Aorta (tissue), 5 donors: ENCODE measurements at places on chromosomes 2 and 18.

GRCh38 chr2:196486146-196486545 lies 153.4 kb upstream of the CCDC150 start:
- no peak for DNase-seq

GRCh38 chr2:232757905-232758304 lies 18.5 kb downstream of the KCNJ13 start:
- DNase-seq = no peak

GRCh38 chr2:12754643-12755042 lies 37.9 kb downstream of the TRIB2 start:
- no peak for DNase-seq

DNA sequence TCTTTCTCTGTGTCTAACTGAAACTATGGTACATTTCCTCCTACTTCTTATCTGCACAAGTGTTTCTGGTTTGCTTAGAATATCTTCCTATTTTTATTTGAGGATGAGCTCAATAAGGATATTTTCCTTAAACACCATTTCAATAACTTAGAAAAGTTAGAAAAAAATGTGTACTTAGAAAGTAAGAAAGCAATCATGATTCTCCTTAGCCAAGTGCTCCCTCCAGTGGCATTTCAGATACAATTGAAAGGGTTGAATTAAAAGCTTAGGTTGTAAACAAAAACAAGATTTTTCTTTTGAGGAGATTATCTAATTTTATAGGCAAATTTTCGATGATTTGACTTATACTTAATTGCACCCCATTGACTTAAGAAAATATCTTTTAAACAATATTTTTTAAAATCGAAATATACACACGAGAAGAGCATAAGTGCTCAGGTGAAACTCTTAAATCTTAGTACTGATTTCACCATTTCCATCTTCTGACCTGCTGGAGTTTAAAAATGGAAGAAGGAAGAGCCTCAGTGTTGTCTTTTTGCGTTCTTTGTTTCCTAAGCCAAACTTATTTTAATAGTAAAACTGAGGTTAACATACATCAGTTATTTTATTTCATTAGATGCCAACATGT lies 26.9 kb downstream of the C18orf63 start:
- DNase-seq = no peak

DNA sequence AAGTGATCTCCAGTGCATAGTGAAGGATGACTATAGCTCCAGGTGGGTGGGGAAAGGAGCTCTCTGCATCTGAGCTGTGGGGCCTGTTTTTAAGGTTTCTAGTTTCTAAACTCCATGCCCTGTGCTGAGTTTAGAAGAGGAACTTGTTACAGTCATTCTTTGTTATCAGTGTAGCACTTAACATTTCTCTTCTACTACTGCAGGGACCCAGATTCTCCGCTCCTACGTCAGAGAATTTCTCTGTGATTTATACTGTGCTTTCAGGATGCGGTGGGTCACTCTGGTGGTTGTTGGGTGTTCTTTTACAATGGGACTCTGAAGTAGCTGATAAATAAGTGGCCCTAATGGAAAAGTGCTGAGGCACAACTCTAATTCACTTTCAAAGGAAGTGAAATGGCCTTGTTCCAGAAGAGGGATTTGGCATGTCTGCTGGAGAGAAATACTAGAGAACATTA lies 122.0 kb downstream of the WDSUB1 start:
- DNase-seq = no peak

DNA sequence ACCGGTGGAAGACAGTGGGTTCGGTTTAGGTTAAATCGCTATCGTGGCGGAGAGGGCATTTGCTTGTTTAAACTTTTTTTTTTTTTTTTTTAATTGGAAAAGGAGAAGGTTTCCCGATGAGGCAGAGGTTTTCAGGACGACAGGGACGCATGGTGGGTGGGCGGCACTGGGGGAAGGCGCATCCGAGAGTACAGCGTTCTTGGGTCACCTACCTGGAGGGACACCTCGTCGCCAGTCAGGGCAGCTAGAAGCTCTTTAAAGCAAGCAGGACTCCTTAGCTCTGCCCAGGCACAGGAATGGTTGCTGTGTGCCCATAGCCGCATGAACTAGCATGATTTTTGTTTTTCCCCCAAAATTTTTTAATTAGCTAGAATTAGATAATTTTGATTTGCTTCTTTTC lies 437 bp downstream of the LDLRAD4 start:
- no peak for DNase-seq

DNA sequence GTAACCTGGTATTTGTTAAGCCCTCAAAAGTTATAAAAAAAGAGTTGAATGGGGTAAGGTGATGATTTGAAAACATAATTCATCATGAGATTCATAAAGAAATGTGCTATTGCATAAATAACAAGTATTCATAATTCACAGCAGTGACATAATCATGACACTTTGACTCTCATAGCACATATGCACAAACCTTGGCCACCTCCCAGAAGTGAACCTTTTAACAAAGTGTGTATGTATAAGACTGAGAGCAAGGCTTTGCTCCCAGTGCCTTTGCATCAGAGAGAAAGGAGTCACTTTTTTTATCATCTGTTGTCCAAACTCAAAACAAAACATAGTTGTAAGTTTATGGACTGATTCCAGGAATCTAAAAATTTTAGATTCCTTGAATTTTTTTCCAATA lies 15.0 kb upstream of the HTR2B start:
- no peak for DNase-seq

DNA sequence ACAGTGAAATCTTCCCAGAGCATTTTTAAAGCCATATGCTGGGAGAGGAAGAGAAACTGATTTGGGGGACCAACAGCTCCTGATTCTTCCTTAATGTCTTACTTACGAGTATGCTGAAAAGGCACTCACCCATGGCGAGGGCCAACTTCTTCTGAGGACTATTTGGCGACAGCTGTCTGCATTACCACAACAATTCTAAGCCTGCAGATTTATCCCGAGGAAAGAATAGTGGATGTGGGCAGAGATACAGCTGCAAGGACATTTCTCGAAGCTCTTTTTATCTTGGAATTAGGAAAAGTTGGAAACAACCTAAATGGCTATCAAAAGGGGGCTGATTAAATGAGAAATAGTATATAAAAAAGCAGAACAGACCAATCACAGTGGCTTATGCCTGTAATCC lies 40.3 kb upstream of the FHL2 start:
- DNase-seq = no peak

GRCh38 chr2:10678225-10678624 lies 11.6 kb downstream of the NOL10 start:
- no peak for DNase-seq

DNA sequence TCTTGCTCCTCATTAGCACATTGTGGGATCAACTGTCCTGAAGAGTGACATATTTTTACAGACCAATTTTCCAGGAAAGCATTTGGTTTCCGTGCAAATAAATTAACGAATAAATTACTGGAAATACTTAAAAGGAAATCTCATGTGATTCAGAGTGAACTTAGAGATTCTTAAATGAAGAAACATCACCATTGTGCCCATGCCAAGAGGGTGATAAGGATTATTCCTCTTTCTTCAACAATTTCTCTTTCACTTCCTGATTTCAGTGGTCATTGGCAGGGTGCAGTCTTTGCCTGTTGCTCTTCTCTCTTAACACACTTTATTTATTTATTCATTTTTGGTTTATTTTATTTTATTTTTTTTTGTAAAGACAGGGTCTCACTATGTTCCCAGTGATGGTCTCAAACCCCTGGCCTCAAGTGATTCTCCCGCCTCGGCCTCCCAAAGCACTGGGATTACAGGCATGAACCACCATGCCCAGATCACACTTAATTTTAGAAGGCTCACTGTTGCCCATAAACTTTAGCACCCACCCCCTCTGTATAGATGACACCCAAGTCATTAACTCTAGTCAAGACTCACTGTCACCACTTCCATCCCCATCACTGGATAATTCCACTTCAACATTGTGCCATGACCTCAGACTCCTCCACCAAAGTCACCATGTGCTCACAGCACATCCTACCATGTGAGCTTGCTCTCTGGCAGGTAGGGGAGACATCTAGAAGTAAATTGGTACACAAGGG lies 92.6 kb upstream of the CERS6 start:
- no peak for DNase-seq

DNA sequence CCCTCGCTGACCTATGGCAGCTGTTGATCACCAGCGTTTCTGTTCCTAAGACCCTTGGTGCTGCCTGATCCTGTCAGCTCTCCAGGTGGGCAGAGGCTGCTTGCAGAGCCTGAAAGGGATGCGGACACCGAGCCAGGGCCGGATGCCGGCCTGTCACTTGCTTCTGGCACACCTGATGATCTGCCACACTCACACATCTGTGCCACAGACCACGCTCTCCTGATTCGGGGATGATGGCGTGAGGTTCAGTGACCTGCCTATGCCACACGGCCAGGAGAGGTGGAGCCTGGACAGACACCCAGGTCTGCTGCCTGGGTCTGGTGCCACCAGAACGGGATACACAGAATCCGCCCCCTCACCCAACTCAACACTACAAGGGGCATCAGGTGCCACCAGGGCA lies 129.4 kb upstream of the GLI2 start:
- peak; percentile 28 for DNase-seq

DNA sequence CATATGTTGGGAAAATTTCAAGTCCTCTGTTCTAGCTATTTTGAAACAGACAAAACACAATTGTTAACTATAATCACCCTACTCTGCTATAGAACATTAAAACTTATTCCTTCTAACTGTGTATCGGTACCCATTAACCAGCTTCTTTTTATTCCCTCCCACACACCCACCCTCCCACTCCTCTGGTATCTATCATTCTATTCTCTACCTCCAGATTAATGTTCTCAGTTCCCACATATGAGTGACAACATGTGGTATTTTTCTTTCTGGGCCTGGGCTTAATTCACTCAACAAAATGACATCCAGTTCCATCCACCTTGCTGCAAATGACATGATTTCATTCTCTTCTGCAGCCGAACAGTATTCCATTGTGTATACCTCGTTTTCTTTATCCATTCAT lies 43.3 kb downstream of the EXOC6B start:
- no peak for DNase-seq

DNA sequence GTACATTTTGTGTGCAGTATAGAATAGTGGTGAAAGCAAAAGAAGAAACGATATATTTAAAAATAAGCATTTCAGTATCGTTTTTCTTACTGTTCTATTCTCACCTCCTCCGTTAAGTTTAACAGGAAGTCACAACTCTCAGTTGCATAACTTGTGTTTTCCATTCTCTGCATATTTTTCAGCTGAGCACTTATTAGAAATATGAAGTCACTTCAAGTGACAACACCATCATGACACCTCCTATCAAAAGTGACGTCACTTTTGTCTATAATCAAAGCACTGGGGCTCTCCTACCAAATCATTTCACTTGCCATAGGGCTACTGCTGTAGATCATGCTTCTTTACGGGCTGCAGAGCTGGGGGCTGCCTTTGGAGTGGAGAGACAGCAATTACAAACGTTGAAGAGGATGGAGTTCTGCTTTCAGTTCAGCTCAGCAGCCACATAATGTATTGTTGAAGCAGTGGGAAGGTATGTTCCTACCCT lies 36.3 kb downstream of the STAT4 start:
- DNase-seq = no peak

DNA sequence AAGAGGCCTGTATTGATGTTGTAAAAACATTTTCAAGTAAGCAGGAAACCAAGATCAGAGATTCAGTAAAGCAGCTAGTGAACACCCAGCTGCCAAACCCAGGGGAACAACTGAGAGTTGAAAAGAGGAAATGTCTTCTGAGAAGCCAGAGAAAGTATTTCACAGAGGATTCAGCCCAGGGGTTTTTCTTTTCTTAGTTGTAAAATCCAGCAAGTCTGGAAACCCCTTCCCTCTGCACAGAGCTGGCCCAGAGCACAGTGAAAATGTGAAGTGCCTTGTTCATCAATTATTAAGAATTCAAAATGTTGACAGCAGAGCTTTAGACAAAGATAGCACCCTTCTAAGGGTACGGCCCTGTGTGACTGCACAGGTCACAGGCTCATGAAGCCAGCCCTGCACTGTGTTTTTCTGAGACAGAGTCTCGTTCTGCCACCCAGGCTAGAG lies 28.4 kb downstream of the AFF3 start:
- no peak for DNase-seq

DNA sequence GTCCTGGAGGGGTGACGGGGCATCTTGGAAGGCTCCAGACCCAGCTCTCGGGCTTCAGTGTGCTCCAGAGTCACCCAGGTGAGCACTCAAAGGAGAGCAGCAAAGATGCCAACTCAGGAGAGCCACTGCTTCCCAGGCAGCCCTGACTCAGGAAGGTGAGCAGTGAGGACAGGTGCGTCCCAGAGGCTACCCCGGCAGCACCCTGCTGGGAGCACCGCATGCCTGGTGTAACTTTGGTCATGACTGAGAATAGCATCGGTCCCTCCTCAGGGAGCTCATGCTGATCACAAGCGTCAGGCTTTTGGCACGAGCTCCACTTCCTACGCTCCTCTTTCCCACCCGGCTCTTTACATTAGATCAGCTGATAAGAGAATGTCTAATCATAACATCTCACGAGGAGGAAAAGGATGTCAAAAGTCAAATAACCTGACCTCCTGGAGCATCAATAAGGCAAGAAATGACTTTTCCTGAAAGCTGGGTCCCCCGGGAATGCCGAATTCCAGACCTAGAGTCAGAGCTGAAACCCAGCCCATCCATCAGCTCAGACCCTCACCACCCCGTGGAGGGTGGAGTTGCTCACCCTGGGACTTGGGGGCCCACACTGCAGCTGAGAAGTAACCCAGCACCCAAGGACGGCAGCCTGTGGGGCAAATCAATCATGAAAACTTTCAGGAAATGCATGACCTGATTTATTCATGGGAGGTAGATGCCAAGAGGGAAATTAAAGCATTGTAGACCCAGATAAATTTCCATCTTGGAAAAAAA lies 248.8 kb downstream of the ACKR3 start:
- no peak for DNase-seq

DNA sequence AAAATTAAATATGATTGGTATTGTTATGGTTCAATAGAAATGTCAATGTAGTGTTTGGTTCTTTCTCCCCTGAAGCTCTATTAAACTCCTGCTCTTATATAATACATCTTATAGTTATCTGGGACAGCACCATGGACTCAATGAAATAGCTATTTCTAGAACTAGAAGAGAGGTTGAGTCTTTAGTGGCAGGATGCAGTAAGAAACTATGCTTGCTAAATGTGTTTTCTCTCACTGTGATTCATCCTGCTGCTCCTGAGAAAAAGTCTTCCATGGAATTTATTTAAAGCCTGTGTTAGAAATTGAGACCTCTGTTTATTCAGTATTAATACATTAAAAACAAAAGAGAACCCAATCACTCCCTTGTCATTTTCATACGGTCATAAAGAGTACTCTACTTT lies 61.5 kb downstream of the G6PC2 start:
- no peak for DNase-seq

DNA sequence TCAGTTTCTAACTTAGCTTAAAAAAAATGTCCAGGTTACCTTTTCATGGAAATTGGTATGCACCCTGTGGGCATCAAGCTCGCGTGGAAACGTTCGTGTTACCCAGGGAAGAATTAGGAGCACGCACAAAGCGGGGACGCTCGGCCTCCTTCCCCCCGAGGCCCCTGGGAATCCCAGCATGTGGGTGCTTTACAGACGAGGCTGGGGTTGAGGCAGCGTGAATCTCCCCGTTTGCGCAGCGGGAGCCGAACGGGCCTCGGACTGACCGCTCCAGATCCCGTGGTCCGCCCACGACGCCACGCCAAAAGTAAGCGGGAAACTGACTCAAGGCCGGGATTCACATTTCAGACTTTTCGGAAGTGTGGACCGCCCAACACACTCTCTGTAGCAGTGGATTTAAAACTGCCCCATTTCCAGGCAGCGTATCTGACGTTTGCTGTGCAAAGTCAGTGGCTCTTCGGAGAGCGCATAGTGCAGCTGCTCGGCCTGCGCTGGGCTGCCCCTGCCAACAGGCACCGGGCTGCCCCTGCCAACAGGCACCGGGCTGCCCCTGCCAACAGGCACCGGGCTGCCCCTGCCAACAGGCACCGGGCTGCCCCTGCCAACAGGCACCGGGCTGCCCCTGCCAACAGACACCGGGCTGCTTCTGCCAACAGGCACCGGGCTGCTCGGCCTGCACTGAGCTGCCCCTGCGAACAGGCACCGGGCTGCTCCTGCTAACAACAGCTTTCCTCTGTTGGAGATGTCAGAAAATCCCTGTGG lies 49.7 kb downstream of the SH3YL1 start:
- no peak for DNase-seq
